ENCODE measurements at places on chromosomes 2 and 18.

DNA sequence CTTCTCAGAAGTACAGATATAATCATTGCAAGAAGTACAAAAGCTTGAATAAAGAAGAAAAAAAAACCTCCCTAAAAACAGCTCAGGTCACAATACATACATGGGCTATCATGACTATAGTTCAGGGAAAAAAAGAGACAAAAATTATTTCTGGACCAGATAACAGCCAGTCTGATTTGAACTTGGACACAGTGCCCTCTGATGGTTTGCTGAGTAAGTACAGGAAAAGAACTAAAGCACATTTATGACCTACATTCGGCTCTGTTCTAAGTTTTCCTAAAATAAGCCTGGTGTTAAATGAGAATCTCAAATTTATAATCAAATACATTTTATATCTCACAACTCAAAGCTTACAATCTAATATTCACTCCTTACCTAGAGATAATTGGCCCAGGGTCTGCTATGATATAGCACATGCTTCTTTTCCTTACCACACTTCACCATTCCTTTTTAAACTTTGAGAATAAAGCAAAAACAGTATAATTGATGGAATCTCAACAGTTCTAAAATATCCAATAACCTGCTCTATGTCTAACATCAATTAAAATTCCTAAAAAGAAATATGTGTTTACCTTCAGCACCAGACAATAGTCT is 81.1 kb downstream of the RAPH1 start:
- DNase-seq, result no peak

GRCh38 chr2:202545523-202545922 is 89.2 kb upstream of the FAM117B start:
- no peak for DNase-seq

DNA sequence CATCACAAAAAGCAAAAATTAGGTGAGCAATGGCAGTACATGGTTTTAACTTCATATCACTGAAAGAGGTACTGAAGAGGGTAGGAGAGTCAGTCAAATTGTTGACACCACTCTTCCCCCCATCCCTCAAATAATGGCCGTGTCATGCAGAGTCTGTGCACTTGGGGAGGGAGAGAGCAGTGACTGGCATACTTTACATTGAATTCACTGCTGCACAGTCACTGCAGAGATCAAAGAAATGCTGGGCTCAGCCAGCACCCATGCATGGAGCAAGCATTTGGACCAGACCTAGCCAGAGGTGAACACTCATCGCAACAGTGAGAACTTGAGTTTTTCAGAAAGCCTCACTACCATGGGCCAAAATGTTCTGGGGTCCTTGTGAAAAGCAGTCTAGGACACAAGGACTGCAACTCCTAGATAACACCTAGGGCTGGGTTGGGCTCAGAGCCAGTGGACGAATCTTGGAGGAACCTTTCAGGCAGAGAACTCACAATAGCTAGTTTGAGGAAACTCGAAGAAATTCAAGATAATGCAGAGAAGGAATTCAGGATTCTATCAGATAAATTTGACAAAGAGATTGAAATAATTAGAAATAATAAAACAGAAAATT is 112.9 kb downstream of the NR4A2 start:
- DNase-seq, result no peak

DNA sequence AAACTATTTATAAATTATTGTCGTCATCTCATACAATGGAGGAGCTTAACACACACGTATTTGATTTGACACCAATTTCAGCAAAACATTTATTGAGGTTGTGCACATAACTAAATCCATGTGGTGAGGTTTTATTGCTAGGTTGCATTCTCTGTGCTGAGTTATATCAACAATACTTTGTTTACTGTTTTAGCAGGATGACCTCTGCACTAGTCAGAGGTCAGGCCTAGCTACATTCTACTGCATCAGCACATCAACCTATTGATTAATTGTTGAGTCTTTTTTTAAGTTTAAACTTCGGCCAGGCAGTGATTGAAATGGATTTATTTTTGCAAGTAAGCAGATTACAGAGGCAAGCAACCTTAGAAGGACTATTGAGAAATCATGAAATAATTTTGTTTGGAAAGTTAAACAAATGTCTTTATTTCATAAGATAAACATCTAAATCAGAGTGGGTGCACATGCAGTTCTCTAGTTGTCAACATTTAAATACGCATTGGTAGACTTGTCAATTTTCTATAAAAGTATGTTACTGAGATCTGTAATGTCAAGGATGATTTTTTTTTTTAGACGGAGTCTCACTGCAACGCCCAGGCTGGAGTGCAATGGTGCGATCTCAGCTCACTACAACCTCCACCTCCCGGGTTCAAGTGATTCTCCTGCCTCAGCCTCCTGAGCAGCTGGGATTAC is 75.2 kb upstream of the CD28 start:
- DNase-seq, result no peak

GRCh38 chr2:96408616-96409015 is 73.0 kb downstream of the NCAPH start:
- no peak for DNase-seq

DNA sequence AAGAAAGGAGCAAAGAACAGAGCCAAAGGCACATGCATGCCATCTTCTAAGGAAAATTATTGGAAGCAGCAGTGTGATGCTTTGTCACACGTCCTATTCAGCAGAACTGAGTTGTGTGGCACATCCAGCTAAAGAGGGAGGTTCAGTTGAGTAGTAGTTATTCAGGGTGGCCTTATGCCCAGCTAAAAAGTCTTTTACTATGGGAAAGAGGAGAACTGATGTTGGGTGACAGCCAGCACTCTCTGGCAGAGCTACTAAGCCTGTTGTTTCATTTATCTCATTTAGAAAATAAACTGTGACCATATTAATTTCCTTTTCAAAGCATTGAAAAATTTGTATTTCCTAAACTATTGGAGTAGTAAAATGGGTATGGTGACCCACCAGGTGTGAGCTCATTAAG is 18.5 kb downstream of the ITGA6 start:
- no peak for DNase-seq

DNA sequence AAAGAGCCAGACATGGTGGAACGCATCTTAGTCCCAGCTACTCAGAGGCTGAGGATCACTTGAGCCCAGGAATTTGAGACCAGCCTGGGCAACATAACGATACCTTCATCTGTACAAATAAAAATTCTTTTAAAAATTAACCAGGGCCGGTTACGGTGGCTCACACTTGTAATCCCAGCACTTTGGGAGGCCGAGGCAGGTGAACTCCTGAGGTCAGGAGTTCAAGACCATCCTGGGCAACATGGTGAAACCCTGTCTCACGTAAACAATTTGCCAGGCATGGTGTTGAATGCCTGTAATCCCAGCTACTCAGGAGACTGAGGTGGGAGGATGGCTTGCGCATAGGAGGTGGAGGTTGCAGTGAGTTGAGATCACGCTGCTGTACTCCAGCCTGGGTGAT is 25.8 kb upstream of the KCNG3 start:
- no peak for DNase-seq

GRCh38 chr2:29841386-29842004 is 79.9 kb downstream of the ALK start:
- no peak for DNase-seq

DNA sequence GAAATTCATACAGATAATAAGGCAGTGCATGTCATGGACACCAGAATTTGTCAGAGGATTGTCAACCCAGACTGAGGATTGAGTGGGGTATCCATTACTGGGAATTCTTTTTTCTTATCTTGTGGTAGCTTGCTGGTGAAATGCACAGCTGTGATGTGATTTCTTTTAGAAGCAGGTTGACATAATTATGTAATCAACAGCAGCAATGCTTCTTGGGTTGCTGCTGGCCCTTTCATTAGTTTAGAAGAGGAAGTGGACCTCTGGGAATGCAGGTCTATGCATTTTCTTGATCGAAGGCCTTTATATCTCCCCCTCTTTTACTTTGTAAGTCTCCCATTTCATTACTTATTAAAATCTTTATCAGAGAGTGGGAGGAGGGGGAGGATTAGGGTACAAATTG is 319.9 kb downstream of the AGPS start:
- DNase-seq, result no peak

DNA sequence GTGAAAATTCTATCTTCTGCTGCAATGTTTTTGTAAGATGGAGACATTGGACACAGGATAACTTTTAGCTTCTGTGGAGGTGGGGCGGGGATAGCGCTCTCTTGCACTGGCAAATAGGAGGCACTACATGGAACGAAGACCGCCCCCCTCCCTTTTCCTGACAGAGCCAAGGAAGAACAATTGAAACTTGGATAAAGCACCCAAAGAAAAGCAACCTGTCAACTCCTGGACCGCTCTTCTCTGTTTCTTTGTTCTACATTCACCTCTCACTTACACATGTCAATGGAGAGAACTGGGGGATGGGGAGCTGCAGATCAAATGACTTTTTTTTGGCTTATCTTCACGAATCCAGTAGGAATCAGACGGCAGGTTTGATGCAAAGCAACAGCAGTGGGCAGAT is 126.3 kb upstream of the CHAC2 start:
- no peak for DNase-seq

- no peak for DNase-seq
Measured at GRCh38 chr2:215635071-215635787, 199.4 kb upstream of the FN1 start.

GRCh38 chr2:60361498-60361897 is 192.0 kb downstream of the BCL11A start:
- no peak for DNase-seq

DNA sequence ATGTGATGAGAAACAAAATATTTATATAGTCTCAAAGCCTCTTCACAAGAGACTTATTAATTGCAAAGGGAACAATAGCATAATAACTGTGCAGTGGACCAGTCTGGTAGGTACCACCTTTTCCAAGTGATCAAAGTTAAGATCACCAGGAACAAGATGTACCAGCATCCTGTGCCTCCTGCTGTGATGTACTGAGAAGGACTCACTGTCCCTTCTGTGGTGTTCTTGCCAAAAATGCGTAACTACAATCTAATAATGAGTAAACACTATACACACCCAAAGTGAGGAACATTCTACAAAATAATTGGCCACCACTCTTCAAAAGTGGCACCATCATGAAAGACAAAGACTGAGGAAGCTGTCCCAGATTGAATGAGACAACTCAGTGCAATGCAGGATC is 14.5 kb downstream of the GNLY start:
- no peak for DNase-seq

- DNase-seq, result no peak
Measured at GRCh38 chr2:200243441-200243840, 63.1 kb upstream of the SPATS2L start.

DNA sequence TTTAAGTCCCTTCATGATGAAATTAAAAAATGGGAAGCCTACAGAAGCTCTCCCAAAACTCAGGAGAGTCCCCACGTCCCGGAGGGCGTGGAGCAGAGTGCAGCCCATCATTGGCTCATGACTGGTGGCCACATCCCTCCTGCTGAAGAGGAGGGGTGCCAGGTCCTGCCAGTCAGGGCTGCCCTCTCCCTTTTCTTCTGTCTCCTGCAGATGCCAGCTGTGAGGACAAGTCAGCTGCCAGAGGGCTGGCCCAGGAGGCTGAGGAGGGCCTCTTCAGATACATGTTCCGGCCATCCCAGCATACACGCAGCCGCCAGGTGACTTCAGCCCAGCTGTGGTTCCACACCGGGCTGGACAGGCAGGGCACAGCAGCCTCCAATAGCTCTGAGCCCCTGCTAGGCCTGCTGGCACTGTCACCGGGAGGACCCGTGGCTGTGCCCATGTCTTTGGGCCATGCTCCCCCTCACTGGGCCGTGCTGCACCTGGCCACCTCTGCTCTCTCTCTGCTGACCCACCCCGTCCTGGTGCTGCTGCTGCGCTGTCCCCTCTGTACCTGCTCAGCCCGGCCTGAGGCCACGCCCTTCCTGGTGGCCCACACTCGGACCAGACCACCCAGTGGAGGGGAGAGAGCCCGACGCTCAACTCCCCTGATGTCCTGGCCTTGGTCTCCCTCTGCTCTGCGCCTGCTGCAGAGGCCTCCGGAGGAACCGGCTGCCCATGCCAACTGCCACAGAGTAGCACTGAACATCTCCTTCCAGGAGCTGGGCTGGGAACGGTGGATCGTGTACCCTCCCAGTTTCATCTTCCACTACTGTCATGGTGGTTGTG is 2.6 kb downstream of the INHA start:
- DNase-seq, result no peak

- DNase-seq, result no peak
Measured at GRCh38 chr18:23580677-23581367, 5.5 kb downstream of the NPC1 start.

- no peak for DNase-seq
Measured at GRCh38 chr2:31079665-31080064, 58.6 kb downstream of the GALNT14 start.

- DNase-seq, result no peak
Measured at GRCh38 chr2:171669121-171669520, 18.1 kb upstream of the DYNC1I2 start.

- DNase-seq, result no peak
Measured at GRCh38 chr2:168245074-168245825, 2.1 kb downstream of the STK39 start.

DNA sequence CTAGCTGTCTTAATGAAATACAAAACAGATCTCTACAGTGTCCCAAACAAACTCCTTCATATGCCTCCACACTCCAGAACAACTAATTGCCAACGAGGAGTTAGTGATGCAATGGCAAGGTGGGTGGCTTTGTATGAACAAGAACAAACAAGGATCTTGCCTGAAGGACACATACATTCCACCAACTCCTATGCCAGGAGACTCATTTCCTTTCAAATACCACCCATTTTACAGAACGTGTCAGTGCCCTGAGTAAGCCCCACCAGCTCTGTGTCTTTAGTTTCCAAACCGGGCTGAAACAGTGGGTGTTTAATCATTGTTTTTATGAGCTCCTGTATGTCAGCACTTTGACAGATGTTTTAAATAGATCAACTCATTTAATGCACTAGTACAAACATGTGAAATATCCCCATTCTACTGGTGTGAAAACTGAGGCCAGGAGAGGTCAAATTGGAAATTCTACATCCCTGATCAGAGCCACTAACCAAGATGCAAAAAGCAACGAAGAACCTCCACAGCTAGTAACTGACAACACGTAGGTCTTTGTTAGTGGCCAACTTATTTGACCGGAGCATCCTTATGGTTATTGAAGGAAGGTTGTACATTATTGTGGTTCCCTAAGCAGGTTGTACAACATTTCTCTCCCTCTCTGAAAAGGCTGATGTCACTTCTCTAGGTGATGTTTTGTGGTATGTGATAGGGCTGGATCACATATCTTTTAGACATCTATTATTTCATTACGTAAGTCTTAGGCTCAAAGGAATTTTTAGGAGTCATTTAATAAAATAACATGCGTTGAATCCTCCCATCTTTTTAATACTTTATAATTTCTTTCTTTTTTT is 534.9 kb upstream of the TNP1 start:
- DNase-seq, result no peak
